ENCODE measurements at places on chromosomes 11 and 22. TPM values are rescaled to one million over a fixed set of nuclear protein-coding genes. Genes with fewer than 3 reads are reported as not detected.

GRCh38 chr11:11810764-11811726, 30.7 kb upstream of the USP47 start:
- no peak for DNase-seq
- no peak overlapping the region for H3K27ac ChIP-seq
- H3K27me3 ChIP-seq, result peaks cover 9% of the 10 kb centered on the region
- H3K36me3 ChIP-seq, result no peaks in the 10 kb centered on the region
- H3K4me3 ChIP-seq, result no peak overlapping the region

DNA sequence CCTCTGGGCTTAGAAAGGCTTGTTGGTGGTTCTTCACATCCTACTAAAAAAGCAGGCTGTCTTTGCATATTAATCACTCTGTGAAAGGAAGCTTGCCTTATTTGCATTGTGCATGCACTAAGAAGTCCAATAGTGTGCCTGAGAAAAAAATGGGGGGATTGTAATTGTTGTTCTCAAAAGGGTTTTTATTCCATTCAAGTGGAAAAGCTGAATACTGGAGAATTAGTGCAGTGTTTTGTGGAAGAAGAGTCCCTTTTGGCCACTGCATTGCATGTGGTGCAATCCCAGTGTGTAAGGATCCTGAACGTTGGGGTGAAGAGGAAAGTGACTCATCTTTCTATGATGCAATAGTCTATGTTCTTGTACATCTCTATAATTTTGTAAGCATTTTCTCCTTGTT, 16.5 kb downstream of the NCAM1 start:
- peaks cover 4% of the 10 kb centered on the region for H3K27me3 ChIP-seq
- no peak overlapping the region for H3K27ac ChIP-seq
- DNase-seq, result no peak
- H3K4me1 ChIP-seq, result no peaks in the 10 kb centered on the region

GRCh38 chr11:121321614-121322243, 29.2 kb downstream of the SC5D start:
- H3K4me1 ChIP-seq, result no peaks in the 10 kb centered on the region
- no peaks in the 10 kb centered on the region for H3K36me3 ChIP-seq
- no peaks in the 10 kb centered on the region for H3K27me3 ChIP-seq
- DNase-seq, result peak; percentile 66
- H3K4me3 ChIP-seq, result no peak overlapping the region
- H3K27ac ChIP-seq, result no peak overlapping the region

GRCh38 chr11:67347964-67348749, 5.2 kb downstream of the POLD4 start:
- no peaks in the 10 kb centered on the region for H3K36me3 ChIP-seq
- DNase-seq, result no peak
- H3K27ac ChIP-seq, result no peak overlapping the region
- H3K27me3 ChIP-seq, result no peaks in the 10 kb centered on the region
- H3K4me1 ChIP-seq, result peaks cover 55% of the 10 kb centered on the region

GRCh38 chr22:27853424-27853823, 51.9 kb upstream of the MN1 start:
- no peak overlapping the region for H3K4me3 ChIP-seq
- no peak overlapping the region for H3K27ac ChIP-seq
- H3K27me3 ChIP-seq, result no peaks in the 10 kb centered on the region
- H3K4me1 ChIP-seq, result no peaks in the 10 kb centered on the region
- DNase-seq, result no peak
- peaks cover 92% of the 10 kb centered on the region for H3K36me3 ChIP-seq

DNA sequence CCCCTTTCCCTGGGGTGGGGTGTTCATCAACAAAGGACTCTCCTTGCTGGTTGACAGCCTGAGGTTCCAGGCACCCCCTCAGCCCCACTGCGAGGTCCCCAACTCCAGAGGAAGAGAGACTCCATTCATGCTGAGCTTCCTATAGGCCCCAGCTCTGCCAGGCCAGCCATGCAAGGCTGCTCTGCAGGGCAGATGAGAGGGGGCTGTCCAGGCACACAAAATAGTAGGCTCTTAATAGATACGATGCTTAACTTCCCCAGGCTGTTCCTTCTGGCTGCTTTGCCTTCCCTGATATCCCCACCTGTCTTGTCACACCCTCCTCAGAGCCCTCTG, 45.0 kb upstream of the CRYBB3 start:
- H3K4me3 ChIP-seq, result no peak overlapping the region
- no peak overlapping the region for H3K27ac ChIP-seq
- H3K4me1 ChIP-seq, result no peaks in the 10 kb centered on the region
- no peaks in the 10 kb centered on the region for H3K27me3 ChIP-seq

DNA sequence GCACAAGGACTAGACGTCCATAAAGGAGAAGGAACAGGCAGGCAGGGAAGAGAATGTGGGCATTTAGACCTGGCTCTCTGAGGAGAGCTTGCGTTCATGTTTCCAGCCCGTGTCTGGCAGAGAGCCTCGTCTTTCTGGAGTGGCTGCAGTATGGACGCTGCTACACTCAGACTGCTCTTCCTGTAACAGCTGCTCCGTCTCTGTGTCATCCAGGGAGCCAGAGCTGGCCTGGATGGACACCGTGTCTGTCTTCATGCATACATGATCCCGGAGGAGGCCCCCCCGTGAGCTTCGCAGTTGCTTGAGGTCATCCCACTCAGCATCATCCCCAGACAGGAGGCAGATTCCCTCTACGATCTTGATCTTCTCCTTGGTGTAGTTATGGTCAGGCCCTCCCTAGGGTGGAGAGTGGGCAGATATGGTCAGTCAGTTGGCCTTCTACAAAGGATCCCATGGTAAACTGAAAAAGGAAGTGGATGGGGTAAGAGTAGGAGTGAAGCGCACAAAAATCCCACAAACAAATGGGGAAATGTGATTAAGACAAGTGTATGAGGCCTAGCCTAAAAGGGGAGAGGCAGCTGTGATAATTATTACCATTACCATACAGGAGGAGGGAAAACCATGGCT, 13.0 kb upstream of the CKAP5 start:
- H3K4me1 ChIP-seq, result no peaks in the 10 kb centered on the region
- no peak for DNase-seq

GRCh38 chr22:39546889-39547586, 14.5 kb upstream of the RPS19BP1 start:
- no peaks in the 10 kb centered on the region for H3K36me3 ChIP-seq
- H3K27ac ChIP-seq, result no peak overlapping the region
- H3K4me1 ChIP-seq, result peaks cover 5% of the 10 kb centered on the region
- peaks cover 6% of the 10 kb centered on the region for H3K27me3 ChIP-seq

DNA sequence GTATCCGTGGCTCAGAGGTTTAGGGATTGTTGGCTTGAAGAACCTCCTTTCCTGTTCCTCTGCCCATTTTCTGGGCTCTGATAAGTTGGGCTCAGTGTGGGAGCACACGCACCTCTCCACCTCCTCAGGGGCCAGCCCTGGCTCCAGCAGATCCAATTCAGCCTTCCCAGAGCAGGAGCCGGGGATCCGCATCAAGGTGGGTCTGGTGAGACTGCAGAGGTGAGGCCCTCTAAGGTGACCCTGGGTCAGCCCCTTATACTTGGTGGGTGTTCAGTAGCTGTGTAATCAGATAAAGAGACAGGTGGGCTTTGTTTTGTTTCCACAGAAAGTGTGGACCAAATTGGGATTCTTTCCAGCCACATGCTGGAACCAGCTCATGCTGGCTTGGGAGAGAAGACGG, 1466.0 kb downstream of the TBC1D22A start:
- H3K27ac ChIP-seq, result no peak overlapping the region
- no peak overlapping the region for H3K4me3 ChIP-seq
- H3K27me3 ChIP-seq, result no peaks in the 10 kb centered on the region
- H3K4me1 ChIP-seq, result no peaks in the 10 kb centered on the region
- DNase-seq, result no peak

DNA sequence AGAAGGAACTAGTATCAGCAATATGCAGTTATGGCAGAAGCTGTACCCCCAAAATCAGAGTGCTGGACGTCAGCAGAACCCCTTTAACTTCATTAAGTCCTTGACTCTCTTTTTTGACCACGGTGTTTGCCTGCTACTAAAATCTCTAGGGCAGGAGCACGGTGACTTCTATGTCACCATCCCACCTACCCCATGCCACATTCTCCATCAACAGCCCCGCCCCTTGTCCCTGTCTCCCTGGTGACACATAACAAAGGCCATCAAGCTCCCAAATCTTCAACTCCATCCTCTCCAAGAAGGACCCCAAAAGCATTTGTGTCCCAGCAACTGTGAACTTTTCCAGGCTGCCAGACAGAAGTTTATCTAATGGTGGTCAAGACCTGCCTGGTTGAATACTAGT, 894 bp downstream of the ADA2 start:
- no peak for DNase-seq
- peak overlapping the region; percentile 67 for H3K27ac ChIP-seq
- H3K4me1 ChIP-seq, result peaks cover 64% of the 10 kb centered on the region

The TMEM45B gene
- polyA plus RNA-seq, result 2.7 TPM

The SERHL2 gene
- not detected for polyA plus RNA-seq

The CARD18 gene
- polyA plus RNA-seq, result not detected

GRCh38 chr22:33766091-33766490, 154.2 kb downstream of the LARGE1 start:
- no peak overlapping the region for H3K27ac ChIP-seq
- no peaks in the 10 kb centered on the region for H3K36me3 ChIP-seq
- no peak for DNase-seq

- no peak overlapping the region for H3K27ac ChIP-seq
- no peak overlapping the region for H3K4me3 ChIP-seq
- no peak for DNase-seq
- H3K36me3 ChIP-seq, result no peaks in the 10 kb centered on the region
- H3K4me1 ChIP-seq, result peaks cover 28% of the 10 kb centered on the region
These were observed 48.3 kb downstream of the FAM83F start for GRCh38 chr22:40043081-40043480.

GRCh38 chr11:57336111-57336666, 497 bp upstream of the SSRP1 start:
- peaks cover 6% of the 10 kb centered on the region for H3K27me3 ChIP-seq
- peaks cover 17% of the 10 kb centered on the region for H3K4me1 ChIP-seq
- H3K36me3 ChIP-seq, result peaks cover 24% of the 10 kb centered on the region
- H3K4me3 ChIP-seq, result peak overlapping the region; percentile 94
- peak overlapping the region; percentile 86 for H3K27ac ChIP-seq
- no peak for DNase-seq

The SNX32 gene
- 1.3 TPM for polyA plus RNA-seq

- no peak overlapping the region for H3K4me3 ChIP-seq
- no peaks in the 10 kb centered on the region for H3K27me3 ChIP-seq
- no peak overlapping the region for H3K27ac ChIP-seq
- no peaks in the 10 kb centered on the region for H3K4me1 ChIP-seq
These were observed 238.5 kb upstream of the ZC3H12C start for GRCh38 chr11:109854731-109855130.

- no peak for DNase-seq
- H3K27me3 ChIP-seq, result no peaks in the 10 kb centered on the region
- H3K27ac ChIP-seq, result no peak overlapping the region
- H3K4me1 ChIP-seq, result no peaks in the 10 kb centered on the region
- no peak overlapping the region for H3K4me3 ChIP-seq
These were observed 16.7 kb upstream of the TXNRD2 start for GRCh38 chr22:19958083-19959042.

GRCh38 chr11:77183431-77183984, 55.5 kb downstream of the MYO7A start:
- H3K4me3 ChIP-seq, result no peak overlapping the region
- no peak overlapping the region for H3K27ac ChIP-seq
- DNase-seq, result no peak
- no peaks in the 10 kb centered on the region for H3K36me3 ChIP-seq
- H3K4me1 ChIP-seq, result no peaks in the 10 kb centered on the region
- H3K27me3 ChIP-seq, result no peaks in the 10 kb centered on the region

DNA sequence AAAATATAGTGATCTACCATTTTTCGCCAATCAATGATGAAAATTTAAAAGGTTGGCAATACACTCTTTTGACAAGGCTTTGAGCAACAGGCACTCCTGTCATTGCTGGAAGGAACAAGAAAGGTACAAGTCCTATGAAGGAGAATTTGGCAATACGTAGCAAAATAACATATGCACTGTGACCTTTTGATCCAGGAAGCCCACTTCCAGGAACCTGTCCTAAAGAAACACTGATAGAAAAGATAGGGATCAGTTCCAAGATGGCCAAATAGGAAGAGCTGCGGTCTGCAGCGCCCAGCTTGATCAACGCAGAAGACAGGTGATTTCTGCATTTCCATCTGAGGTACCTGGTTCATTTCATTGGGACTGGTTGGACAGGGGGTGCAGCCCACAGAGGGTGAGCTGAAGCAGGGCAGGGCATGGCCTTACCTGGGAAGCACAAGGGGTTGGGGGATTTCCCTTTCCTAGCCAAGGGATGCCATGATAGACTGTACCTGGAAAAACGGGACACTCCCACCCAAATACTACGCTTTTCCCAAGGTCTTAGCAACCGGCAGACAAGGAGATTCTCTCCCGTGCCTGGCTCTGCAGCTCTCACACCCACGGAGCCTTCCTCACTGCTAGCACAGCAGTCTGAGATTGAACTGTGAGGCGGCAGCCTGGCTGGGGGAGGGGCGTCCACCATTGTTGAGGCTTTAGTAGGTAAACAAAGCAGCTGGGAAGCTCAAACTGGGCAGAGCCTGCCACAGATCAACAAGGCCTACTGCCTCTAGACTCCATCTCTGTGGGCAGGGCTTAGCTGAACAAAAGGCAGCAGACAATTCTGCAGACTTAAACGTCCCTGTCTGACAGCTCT, 69.7 kb upstream of the GALNT18 start:
- no peak overlapping the region for H3K4me3 ChIP-seq
- H3K36me3 ChIP-seq, result no peaks in the 10 kb centered on the region
- H3K4me1 ChIP-seq, result no peaks in the 10 kb centered on the region
- no peak overlapping the region for H3K27ac ChIP-seq
- no peak for DNase-seq

The MMP12 gene
- polyA plus RNA-seq, result not detected

GRCh38 chr22:47293368-47294221, 531.1 kb downstream of the TBC1D22A start:
- no peaks in the 10 kb centered on the region for H3K27me3 ChIP-seq
- no peaks in the 10 kb centered on the region for H3K36me3 ChIP-seq
- no peak overlapping the region for H3K4me3 ChIP-seq
- H3K27ac ChIP-seq, result no peak overlapping the region

The SCN4B gene
- not detected for polyA plus RNA-seq

GRCh38 chr22:32858121-32858703, 56.7 kb downstream of the TIMP3 start:
- H3K36me3 ChIP-seq, result no peaks in the 10 kb centered on the region
- H3K27me3 ChIP-seq, result no peaks in the 10 kb centered on the region
- DNase-seq, result no peak

The MMP8 gene
- polyA plus RNA-seq, result not detected

GRCh38 chr11:71551711-71552110, 3.5 kb downstream of the KRTAP5-9 start:
- H3K4me3 ChIP-seq, result no peak overlapping the region
- no peaks in the 10 kb centered on the region for H3K27me3 ChIP-seq
- H3K36me3 ChIP-seq, result no peaks in the 10 kb centered on the region
- H3K27ac ChIP-seq, result no peak overlapping the region
- DNase-seq, result no peak

- H3K4me3 ChIP-seq, result peak within 1 kb of the TSS; percentile 96
- peaks cover 70% of the 10 kb centered on the region for H3K4me1 ChIP-seq
- DNase-seq, result peak; percentile 70
- peak within 1 kb of the TSS; percentile 100 for H3K27ac ChIP-seq
- no peaks in the 10 kb centered on the region for H3K27me3 ChIP-seq
- H3K36me3 ChIP-seq, result peaks cover 20% of the 10 kb centered on the region
These were observed at the start of gene EHBP1L1 for GRCh38 chr11:65575568-65576231. TSS of gene EHBP1L1 (plus strand) at chr11:65576053. CDS start at chr11:65576303, 250 bp downstream.

The CASP12 gene
- polyA plus RNA-seq, result 0.77 TPM

Measured in CD4-positive, CD25-positive, alpha-beta regulatory T cell (primary cell).